ENCODE measurements at places on chromosomes 13 and 19. TPM values are rescaled to one million over a fixed set of nuclear protein-coding genes. Genes with fewer than 3 reads are reported as not detected.

DNA sequence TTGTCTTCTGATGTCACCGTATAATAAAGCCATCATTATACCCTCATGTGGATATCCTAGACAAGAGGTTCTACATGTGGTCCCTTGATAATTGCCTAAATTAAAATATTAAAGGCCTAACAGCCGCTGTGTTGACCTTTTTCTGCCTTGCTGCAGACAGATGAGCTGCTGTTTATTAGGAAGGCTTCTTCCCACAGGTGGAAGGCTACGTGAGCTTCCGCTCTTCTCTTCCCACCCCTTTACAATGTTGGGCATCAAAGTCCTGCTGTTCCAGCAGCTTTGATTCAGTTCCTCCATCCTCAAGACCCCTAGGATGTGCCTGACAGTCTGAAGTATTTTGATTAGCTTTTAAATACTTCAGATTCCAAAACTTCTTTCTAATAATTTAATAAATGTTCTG lies 217.1 kb downstream of the PCCA start:
- no peak for DNase-seq

GRCh38 chr13:41905600-41906254 lies 55.2 kb downstream of the VWA8 start:
- DNase-seq, result peak; percentile 84

DNA sequence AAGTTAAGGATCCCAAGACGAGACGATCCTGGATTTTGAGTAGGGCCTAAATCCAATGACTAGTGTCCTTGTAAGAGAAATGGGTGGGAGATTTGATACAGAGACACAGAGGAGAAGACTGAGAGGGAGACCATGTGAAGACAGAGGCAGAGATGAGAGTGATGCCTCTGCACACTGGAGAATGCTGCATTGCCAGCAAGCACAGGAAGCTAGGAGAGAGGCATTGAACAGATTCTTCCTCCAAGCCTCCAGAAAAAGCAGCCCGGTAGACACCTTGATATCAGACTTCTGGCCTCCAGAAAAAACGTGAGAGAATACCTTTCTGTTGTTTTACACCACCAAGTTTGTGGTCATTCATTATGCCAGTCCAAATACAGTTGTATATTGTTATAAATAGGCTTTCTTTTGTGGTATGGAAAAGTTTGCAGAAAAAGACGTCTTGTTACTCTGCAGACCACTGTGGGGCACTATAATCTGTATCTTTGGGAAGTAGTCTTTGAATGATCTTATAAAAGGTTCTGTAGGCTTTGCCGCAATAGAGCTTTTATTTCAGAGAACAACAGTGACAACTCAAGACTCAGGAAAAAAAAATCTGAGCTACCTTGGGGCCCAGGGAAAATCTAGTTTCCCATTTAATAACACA lies 17.9 kb upstream of the RFC3 start:
- peak; percentile 46 for DNase-seq

GRCh38 chr19:49338023-49338677 lies 2.9 kb downstream of the CD37 start:
- no peak for DNase-seq

The GAPDHS gene
- total RNA-seq, result not detected
